ENCODE measurements at places on chromosomes 5 and 9.

DNA sequence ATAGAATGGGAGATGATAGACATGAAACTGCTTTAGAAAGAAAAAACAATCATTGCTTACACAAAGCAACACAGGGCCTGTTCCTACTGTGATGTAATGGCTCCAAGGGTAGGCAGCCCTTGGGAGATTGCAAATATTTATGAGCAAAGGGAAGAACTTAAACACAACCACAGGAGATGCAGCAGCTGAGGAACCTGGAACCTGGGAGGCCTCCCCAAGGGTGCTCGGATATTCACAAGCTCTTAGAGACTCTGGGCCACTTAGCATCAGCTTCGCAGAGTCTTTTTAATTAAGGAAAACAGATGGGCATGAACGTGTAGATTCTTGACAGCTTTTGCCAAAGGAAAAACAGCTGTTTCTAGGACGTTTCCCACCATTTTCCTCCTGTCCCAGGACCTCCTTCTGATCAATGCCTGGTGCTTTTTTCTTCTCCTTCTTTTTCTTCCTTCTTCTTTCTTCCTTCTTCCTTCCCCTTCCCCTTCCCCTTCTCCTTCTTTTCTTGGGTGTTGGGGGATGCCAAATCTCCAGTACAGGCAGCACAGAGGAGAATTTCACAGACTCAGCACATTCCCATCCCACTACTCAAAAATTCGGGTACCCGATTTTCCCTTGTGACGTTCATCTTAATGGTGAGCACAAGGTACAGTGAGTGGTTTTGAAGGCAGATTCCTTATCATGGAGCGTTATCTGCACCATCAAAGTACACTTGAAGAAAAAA lies 28.1 kb upstream of the TCF7 start:
- no peak for DNase-seq

- DNase-seq: no peak
Observed at GRCh38 chr5:9851458-9851857, 221.3 kb upstream of the TAS2R1 start.

GRCh38 chr9:21974722-21975409 lies 19.3 kb downstream of the CDKN2A start:
- peak; percentile 31 for DNase-seq

GRCh38 chr9:35186524-35186923 lies 24.7 kb downstream of the UNC13B start:
- DNase-seq: no peak

DNA sequence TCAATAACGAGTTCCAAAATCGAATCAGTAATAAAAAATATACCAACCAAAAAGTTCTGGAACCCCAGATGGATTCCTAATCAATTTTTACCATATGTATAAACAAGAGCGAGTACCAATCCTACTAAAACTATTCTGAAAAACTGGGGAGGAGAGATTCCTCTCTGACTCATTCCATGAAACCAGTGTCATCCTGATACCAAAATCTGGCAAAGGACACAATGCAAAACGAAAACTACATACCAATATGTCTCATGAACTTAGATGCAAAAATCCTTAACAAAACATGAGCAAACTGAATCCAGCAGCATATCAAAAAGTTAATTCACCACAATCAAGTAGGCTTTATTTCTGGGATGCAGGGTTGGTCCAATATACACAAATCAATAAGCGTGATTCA lies 30.5 kb upstream of the MACIR start:
- DNase-seq: no peak

- DNase-seq: no peak
Observed at GRCh38 chr5:27472871-27473270, 434.5 kb upstream of the CDH9 start.

DNA sequence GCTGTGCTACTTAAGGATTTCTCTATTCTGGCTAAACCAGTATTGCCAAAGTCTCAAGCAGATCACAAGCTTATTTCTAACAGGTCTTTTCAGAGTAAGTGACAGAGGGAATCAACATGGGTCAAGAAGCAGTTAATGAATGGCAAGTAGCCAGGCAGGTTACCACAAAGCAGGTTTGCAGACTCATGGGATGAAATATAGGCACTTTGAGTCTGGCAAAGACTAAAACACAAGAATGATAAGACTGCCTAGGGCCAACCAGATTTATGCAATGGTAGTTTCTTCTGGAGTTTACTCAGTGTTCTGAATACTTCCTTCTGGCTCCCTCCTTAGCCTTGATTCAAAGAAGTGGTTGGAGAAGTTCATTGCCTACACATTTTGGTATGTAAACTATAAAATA lies 3.6 kb downstream of the HMGCS1 start:
- DNase-seq: no peak

- DNase-seq: no peak
Observed at GRCh38 chr9:129702589-129703520, 37.4 kb downstream of the PRRX2 start.

DNA sequence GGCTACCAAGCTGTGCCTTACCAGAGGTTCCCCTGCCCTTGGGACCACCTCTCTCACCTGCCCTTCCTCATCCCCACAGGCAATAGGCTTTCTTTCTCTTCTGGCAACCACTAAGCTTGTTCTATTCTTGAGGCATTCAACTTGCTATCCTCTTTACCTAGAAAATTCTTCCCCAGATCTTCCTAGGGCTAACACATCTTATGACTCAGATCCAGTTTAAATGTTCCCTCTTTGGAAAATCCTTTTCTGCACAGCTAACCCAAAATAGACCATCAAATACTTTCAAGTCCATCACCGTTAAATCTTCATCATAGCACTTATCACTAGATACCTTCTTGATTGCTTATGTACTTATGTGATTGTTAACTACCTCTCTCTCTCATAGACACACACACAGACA lies 93.7 kb downstream of the ENC1 start:
- DNase-seq: no peak

- DNase-seq: no peak
Observed at GRCh38 chr5:113224605-113225065, 210.2 kb downstream of the TSSK1B start.

DNA sequence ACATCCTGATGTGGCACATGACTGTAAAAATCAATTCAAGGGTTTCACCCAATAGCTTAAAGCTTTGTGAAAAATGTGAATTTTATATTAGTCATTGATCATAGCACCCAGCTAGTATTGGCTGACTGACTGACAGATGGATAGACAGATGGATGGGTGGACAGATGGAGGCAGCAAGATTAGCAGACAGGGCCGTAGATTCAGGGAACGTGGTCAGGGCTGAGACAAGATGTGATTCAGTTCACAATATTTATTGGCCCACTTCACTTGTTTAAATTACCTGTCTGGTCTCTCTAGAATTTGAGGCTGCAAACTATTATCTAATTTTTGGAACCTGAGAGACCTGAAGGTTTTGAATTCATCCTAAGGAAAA lies 12.0 kb upstream of the PCSK5 start:
- DNase-seq: no peak
